Right hindlimb (tissue), 1 donor: ENCODE measurements at places on chromosomes 2 and 18.

DNA sequence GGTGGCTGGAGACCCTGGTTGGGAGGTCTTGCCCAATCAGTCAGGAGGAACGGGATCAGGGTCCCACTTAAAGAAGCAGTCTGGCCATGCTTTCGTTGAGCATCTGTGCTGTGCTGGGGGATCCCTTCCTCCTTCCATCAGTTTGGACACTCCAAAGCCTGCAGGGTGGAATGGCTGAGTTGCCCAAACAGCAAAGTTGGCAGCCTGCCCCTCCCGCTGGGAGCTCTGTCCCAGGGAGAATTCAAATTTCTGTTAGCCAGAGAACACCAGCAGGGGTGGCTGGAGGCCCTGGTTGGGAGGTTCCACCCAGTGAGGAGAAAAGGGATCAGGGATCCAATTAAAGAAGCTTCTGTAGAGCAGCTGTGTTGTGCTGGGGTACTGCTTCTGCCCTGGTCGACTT, 96.9 kb upstream of the CTAGE1 start:
- DNase-seq = no peak

GRCh38 chr2:58609326-58609725, 368.2 kb upstream of the FANCL start:
- DNase-seq = no peak

DNA sequence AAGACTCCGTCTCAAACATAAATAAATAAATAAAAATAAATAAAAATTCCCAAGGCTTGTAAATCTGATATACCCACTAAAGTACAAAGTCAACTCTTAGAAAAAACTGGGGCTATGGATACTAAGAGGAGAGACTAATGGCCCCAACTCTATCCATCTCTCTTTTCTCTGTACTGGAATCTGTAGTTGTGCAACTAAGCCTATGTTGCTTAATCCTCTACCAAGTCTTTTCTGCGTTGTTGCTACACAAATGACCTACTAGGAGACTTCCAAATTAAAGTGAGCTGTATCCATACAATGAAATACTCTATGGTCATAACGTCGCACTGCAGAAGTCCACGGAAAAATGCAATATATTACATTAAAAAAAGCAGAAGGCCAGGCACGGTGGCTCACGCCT, 8.1 kb downstream of the MRPS5 start:
- DNase-seq = no peak

GRCh38 chr18:55494899-55495298, 93.1 kb downstream of the TCF4 start:
- no peak for DNase-seq

DNA sequence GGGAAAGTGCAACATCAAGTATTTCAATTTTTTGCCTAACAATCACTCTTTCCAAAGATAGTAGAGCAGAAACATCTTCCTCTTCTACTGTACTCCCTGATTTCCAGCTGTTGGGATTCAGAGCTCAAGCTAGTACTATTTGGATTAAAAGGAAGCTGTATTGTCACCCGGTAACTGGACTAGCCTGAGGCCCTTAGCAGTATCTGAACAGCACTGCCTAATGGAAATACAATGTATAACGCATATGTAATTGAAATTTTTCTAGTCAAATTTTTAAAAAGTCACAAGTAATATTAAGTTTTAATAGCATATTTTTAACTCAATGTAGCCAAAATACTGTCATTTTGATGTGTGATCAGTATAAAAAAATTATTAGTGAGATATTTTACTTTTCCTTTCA, 86.2 kb downstream of the COX7A2L start:
- DNase-seq = no peak

- no peak for DNase-seq
These were observed 339.8 kb upstream of the CDH7 start for GRCh38 chr18:65411061-65411460.

- no peak for DNase-seq
These were observed 112.5 kb upstream of the NFATC1 start for GRCh38 chr18:79283131-79283810.

DNA sequence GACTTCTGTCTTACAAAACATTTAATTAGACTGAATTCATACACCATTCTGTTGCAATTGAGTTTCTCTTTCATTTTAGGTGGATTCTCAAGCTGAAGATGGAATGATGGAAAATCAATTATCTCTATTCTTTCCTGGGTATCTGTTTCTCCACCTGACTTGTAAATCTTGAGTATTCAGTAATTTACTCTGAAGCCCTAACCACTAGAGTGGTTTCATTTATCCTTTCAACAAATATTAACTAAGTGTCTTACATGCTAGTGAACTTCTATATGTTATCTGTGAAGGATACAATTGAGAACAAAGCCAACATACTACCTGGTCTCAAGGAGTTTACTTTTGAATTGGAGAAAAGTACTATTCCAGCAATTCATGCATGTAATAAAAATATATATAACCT, 94.1 kb upstream of the ZNF804A start:
- no peak for DNase-seq

- no peak for DNase-seq
These were observed 795 bp upstream of the TCF7L1 start for GRCh38 chr2:85132397-85132796.

GRCh38 chr2:123080331-123080730, 944.8 kb upstream of the CNTNAP5 start:
- DNase-seq = no peak

GRCh38 chr2:65708086-65708485, 275.7 kb upstream of the SPRED2 start:
- no peak for DNase-seq

GRCh38 chr18:22189449-22190166, 20.2 kb downstream of the GATA6 start:
- no peak for DNase-seq

- DNase-seq = no peak
These were observed 42.3 kb downstream of the TRAF3IP1 start for GRCh38 chr2:238362626-238363025.
